ENCODE measurements at places on chromosomes 1 and 21.

DNA sequence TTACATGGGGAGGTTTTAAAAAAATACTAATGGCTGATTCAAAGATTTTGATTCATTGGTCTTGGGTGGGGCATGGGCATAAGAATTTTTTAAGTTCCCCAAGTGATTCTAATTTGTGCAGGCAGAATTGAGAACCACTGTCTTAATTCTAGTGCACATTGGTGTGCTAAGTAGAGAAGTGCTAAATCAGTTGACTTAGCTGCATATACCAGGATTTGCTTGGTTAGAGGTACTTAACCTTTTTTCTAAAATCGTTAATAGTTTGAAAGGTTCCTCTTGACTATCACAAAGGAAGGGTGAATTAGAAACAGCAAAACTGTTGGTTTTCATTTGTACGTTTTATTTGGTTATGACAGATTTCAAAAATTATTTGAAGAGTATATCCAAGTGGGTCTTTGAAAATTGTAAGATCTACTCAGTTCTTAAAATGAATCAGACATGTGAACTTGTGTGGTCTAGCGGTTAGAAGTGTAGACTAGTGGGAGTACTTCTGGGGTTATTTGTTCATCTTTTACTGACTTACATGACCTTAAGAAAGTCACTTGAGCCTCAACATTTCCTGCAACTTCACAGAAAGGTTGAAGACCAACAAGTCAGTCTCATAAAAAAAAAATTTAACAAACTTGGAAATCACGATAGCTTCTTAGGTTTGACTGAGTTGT is 66.7 kb downstream of the RPAP2 start:
- no peak for DNase-seq

GRCh38 chr1:56654126-56654923 is 9.2 kb downstream of the PRKAA2 start:
- no peak for DNase-seq

- no peak for DNase-seq
Measured at GRCh38 chr1:170410401-170411166, 121.4 kb upstream of the GORAB start.

DNA sequence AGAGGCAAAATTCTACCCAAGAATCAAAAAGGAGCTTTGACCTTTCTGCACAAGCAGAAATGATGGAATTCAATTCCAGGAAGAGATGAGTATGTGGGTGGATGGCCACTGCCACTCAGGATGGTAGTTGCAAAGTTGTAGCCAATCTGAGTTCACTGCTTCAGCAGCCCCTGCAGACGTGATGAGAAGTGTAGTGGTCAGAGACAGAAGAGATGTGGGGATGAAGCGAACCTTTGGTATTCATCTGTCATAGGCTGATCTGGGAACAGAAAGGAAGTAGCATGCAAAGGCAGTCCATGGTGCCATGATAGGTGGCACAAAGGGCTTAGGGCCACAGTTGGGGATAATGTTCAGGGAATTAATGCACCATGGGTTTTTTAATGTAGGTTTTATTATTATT is 81.1 kb upstream of the PGBD5 start:
- DNase-seq, result no peak

DNA sequence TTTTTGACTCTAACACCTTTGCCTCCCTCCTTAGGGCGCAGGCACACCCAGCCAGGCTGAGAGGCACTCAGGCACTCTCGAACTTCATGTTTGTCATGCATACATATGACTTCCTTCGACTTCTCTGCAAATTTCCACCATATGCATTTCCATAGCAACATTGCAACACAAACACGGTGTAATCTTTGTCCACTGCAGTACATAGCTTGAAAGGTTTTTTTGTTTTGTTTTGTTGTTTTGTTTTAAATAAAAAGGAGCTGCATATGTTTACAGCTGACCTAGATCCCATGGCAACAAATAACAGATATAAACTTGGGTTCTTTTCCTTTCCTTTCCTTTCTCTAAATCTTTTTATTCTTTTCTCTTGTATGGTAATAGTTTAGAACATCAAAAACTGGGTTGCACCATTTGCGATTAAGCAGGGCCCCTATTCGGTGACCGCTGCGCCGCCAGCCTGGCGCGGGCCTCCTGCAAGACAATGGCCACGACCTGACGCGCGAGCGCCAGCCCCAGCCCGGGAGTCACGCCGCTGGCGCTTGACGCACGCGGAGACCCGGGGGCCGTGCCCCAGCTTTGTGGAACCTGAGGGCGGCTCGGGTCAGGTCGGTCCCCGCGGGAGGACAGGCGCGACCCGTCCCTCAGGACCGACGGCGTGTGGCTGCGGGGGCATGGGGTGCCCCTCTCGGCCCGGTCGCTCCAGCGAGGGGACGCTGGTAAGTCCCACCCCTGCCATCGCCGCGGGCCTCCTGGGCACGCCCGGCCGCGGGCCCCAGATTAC is 35.2 kb downstream of the CCN1 start:
- no peak for DNase-seq

- DNase-seq, result no peak
Measured at GRCh38 chr1:93384656-93385055, 38.9 kb downstream of the DR1 start.

Data from GM18507 (cell line).